CD8-positive, alpha-beta memory T cell (primary cell): ENCODE measurements at places on chromosomes 5 and 9. TPM values are rescaled to one million over a fixed set of nuclear protein-coding genes. Genes with fewer than 3 reads are reported as not detected.

GRCh38 chr9:20409321-20410092 lies 212.8 kb downstream of the MLLT3 start:
- DNase-seq: no peak

DNA sequence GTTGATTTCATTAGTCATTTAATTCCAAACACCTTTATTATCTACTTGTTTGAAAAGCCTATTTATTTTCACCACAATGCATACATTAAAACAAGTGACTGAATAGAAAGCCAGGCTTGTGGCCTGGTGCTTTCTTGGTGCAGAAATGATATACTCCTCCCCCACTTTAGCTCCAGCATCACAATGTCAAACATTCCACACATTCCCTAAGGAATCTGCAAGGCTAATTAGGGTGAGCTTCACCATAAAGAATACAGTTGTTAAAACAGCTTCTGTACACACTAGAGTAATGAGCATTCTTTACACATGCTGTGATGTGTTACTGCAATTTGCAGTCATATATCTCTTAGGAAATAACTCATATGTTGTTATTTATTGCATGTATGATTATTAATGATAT lies 705.7 kb downstream of the CETN3 start:
- DNase-seq: no peak

- no peak for DNase-seq
Observed at GRCh38 chr5:94130077-94130476, 388.7 kb upstream of the POU5F2 start.

IL4 gene
- total RNA-seq: 6.4 TPM

PLAC8L1 gene
- 0.96 TPM for total RNA-seq
